ENCODE measurements at places on chromosomes 5 and 9.

DNA sequence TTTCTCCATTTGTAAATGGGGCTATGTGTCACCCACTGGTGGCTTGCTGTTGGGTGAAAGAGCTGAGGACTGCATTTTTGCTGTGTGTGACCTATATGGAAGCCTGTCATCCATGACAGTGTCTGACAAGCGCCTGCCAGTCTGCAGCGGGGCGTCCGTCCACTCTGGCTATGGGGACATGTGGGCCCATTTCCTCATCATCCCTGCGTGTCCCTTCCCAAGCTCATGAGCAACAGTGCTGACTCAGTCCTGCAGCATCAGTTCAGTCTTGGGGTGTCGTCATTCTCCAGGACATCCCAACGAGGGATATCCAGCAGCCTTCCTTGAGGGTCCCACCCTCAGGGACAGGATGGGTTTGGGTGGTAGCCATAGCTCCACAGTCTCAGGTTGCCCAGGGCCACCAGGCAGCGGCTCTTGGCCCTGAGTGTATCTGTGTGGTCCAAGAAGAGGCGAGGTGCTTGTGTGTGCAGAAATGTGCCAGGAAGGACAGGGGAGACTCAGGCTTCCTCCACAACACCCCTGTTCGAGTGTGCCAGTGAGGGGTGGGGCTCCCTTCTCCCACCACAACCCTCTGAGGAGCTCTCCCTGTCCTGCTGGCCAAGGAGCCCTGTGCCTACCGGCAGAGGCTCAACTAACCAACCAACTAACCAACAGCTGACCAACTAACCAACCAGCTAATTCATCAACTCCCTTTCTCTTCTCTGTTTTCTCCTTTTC, 2.1 kb downstream of the FGD3 start:
- no peak for DNase-seq

DNA sequence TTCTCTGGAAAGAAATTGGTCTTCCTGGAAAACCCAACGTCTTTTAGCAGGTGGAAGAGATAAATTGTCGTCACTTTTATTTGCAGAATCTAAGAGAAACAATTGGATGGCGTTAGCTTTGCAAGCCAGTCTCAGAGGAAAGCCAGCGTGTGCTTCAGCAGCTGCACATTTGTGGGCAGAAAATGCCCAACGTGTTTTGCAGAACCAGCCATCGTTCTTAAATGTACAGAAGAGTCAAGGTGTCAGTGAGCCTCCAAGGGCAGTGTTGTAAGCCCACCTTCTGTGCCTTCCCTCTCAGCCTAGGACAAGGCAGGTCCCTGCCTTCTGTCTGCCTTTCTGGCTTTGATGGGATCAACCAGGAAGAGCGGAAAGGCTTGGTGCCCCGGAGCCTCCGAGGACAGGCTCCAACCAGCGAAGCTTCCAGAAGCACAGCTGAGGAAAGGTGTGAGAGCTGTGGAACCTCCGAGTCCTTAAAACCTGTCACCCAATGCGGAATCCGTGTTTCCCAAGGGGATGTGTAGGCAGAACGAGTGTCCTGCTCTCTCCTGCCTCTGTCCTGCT, 116.0 kb upstream of the IRX2 start:
- no peak for DNase-seq

GRCh38 chr9:121901616-121902015, 191.5 kb downstream of the TTLL11 start:
- DNase-seq, result no peak

GRCh38 chr9:109473329-109473728, 24.8 kb downstream of the PTPN3 start:
- no peak for DNase-seq

DNA sequence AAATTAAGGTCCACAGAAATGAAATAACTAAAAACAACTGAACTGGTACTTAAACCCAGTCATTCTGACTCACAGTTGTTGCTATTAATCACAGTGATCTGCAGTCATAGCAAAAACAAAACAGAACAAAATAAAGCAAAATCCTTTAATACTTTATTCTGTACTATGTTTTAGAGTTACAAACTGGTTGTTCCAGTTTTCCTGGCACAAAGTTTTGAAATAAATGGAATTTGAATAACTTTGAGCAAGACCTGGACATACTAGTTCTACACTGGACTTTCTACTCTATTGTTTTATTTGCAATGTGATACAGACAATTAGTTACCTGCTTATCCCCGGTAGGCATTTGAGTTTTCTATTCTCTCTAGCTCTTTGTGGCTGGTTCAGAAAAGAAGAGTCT, 147.9 kb downstream of the DMRT2 start:
- no peak for DNase-seq

DNA sequence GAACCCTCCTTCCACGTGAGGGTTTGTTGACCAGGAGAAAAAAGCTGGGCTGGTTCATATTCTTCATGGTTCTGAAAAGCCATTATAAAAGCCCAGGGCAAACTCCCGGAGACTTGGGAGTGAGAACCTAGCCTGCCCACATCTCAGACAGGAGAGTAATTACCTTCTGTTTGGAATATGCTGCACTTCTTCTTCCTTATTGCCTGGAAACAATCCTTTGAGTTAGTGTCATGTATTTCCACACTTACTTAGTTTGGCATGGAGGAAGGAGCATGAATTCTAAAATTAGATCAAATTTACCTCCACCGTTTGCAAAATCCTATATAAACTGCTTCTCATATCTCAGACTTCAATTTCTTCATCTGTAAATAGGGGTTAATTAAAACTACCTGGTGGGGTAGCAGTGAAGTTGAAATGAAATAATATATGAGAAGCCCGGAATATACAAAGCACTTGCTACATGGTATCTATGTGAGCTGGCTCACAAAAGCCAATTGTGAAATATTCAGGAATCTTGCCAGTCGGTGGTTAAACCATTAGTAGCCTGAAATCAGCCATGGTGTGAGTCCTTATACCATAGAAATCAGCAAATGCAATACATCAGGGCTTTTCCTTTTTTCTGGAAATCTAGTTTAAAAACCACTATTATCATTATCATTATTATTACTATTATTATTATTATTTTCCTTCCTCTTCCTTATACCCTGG, 140.0 kb upstream of the RAD23B start:
- no peak for DNase-seq

- no peak for DNase-seq
Observed at GRCh38 chr5:38835887-38836286, 9.9 kb upstream of the OSMR start.

GRCh38 chr9:106964822-106965525, 102.0 kb downstream of the ZNF462 start:
- no peak for DNase-seq

- peak; percentile 16 for DNase-seq
Observed at GRCh38 chr5:3858524-3858923, 262.9 kb downstream of the IRX1 start.

- DNase-seq, result peak; percentile 86
Observed at GRCh38 chr9:16964228-16964627, 93.8 kb upstream of the BNC2 start.

DNA sequence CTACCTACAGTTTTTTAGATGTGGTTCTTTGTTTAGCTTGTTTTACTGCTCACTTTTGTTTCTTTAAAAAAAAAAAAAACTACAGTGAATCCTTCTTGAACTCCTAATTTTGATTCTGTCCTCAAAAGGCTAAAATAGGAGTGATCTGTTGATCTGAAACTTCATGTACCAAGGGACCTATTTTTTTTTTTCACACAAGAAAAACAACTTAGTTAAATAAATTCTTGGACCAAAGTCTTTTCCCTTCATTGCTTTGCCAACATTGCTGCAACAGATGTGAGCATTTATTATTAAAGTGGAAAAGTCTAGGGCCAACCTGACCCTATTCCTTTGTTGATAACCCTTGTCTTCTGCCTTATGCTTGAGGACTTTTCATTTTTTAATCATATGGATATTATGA, 236.8 kb downstream of the ARHGEF28 start:
- no peak for DNase-seq

DNA sequence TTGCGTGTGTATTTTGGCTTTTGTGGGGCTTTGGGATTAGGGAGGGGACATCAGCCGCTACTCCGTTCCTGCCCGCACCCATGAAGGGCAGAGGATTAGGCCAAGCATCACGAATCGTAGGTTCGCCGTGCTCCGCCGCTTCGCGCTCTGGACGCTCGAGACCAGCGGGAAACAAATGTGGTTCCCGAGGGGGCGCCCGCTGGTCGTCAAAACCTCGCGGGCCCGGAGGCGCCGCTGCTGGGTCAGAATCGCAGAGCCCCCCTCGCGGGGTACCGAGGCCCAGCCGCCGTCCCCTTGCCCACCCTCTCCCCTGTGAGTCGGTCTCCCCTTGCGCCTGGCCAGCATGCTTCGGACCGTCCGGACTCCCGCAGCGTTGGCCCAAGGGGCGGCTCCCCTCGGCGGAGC, 2.3 kb upstream of the PAX5 start:
- DNase-seq, result peak; percentile 58

GRCh38 chr5:120228262-120229031, 235.7 kb upstream of the PRR16 start:
- peak; percentile 19 for DNase-seq

- no peak for DNase-seq
Observed at GRCh38 chr5:1447671-1448361, 2.6 kb upstream of the SLC6A3 start.

DNA sequence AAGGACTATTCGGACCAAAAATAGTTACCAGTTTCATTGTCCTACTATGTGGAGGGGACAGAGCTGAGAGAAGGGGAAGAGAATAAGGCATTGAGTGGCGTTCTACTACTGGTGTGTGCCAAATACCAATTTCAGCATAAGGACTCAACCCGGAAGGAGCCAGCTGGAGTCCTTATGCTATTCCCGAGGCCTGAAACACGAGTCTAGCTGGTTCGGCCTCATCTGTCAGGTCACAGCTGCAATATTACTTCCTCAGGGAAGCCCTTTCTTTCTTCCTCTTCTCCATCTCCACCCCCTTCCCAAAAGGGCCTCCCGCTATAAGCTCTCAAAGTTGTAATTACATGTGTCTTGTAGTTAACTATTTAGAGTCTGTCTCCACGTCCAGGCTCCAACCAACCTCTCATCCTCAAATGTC, 20.5 kb upstream of the FER start:
- peak; percentile 9 for DNase-seq

DNA sequence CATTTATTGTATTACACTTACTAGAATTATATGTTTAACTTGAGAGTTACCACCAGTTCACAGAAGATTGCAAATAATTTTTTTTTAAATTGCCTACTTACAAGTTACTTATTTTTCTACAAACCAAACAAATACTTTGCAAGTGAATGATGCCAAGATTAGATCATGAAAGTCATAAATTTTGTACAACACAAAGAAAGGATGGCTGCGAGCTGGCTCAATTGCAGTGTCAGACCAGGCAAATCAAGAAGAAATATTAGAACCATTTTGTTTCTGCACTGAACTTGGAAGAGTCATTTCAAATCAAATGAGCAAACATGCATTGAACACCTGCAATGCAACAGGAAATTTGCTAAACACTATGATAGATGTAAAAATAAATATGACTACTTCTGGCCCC, 97.3 kb downstream of the PLCXD3 start:
- no peak for DNase-seq

- peak; percentile 88 for DNase-seq
Observed at GRCh38 chr9:111759762-111760639, 34.7 kb downstream of the SHOC1 start.

- no peak for DNase-seq
Observed at GRCh38 chr9:110308633-110309038, 29.0 kb downstream of the TXNDC8 start.

GRCh38 chr9:72537671-72538070, 16.3 kb downstream of the TMC1 start:
- DNase-seq, result peak; percentile 25
